ENCODE measurements at places on chromosomes 6 and 20.

GRCh38 chr6:40807484-40807883 is 220.3 kb upstream of the LRFN2 start:
- DNase-seq = no peak

DNA sequence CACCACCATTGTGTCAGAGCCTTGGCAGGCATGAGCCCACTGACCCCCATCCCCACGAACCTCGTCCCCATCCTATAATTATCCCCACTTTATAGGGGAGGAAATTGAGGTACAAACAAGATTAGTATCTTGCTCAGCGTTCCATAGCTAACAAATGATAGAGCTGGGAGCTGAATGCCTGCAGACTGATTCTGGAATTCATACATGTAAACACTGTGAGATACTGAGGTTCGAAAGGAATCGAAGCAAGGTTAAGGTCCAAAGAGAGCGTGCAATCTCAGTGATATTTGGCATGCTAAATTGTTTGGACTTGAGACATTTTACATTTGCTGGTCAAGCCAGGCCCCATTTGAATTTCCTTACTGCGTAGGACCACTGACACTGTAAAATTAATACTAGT is 746.6 kb downstream of the COL12A1 start:
- DNase-seq = no peak

GRCh38 chr6:148438632-148439031 is 96.0 kb downstream of the SASH1 start:
- DNase-seq = no peak

DNA sequence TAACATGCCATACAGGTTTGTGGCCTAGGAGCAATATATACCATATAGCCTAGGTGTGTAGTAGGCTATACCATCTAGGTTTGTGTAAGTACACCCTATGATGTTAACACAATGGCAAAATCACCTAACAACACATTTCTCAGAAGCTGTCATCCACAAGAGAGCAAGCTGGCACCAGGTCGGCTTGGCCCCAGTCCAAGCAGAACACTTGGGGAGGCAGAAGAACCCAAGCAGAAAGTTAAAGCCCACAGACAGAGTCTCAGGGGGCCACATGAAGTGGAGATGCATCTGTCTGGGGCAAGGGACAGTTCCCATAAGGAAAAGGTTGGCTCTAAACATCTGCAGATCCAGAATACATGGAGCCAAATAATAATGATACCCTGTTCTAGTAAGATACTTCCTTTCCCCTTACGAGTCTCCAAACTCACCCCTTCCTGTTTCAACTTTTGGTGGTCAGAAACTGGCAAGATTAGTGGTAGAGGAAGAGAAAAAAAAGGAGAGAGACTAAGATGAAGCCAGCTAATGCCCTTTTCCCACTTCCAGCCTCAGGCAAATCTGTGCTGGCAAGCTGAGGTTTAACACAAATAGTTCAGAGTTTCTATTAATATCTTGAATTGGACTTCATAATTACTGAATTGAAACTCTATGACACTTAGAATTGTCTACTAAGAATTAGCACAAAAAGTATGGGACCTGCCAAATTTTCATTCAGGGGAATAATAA is 29.5 kb downstream of the TCF21 start:
- no peak for DNase-seq

GRCh38 chr20:939606-940005 is 23.5 kb upstream of the ANGPT4 start:
- no peak for DNase-seq

DNA sequence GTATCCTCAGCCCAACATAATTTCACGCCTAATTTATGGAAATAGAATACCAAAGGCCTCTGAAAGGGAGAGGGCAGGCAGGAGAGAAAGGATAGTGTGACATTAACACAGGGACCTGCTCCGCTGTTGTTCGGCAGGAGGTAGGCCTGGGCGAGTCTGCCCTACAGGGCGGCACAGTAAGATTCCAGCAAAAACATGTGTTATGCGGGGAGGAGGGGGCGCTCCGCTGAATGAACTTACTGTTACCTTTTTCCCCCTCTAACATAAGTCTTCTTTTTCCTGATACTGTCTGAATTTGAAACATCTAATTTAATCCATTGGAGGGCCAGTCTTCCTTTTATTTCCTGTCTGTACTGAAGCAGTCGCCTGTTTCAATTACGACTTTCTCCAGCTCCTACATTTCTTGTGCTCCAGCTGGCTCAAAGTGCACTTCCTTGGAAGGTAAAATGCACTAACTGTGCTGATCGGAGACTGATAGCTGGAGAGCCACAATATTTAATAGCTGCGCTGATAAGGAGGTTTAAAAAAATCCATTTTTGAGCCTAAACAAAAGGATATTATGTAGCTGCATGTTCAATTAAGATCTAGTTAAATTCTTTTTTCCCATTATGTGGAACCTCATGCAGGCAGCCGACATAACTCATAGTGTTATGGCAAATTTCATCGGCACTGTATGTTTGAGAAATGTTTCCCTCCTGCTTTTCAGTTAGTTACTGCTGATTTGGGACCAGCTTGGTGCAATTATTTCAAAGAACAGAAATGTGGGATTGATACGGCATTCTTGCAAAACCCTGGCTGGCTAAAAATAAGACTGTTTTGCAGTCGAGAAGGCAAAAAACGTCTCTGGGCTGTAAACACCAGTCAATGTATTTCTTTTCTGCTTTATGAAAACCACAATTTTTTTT is 193.0 kb downstream of the FOXC1 start:
- no peak for DNase-seq

DNA sequence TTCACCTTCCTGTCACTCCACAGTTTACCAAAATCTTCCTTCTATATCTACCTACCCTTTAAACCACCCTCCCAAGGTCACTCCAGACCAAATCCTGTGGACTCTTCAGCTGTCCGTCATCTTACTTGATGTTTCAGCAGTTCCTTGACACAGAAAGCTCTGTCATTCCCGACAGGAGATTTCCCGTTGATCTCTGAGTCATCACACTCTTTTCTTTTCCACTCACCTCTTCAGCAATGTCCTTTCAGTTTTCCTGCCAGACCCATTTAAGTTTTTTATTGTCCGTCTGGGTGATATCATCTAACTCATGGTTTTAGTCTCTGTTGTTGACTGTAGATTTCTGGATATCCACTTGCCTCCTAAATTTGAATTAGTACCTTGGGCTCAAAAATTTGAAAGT is 69.9 kb upstream of the SCGN start:
- no peak for DNase-seq

- DNase-seq = no peak
Measured at GRCh38 chr6:105793130-105793529, 293.0 kb upstream of the PRDM1 start.

- no peak for DNase-seq
Measured at GRCh38 chr20:3635346-3635745, 27.9 kb downstream of the GFRA4 start.

GRCh38 chr6:83812595-83812994 is 40.6 kb upstream of the RIPPLY2 start:
- no peak for DNase-seq

Measured in HAP-1 (cell line).